ENCODE measurements at places on chromosomes 3 and 15.

GRCh38 chr3:23867400-23867799 is 49.4 kb downstream of the NKIRAS1 start:
- DNase-seq = no peak

GRCh38 chr15:90001683-90002427 is 731 bp downstream of the ZNF710 start:
- DNase-seq = peak; percentile 45

DNA sequence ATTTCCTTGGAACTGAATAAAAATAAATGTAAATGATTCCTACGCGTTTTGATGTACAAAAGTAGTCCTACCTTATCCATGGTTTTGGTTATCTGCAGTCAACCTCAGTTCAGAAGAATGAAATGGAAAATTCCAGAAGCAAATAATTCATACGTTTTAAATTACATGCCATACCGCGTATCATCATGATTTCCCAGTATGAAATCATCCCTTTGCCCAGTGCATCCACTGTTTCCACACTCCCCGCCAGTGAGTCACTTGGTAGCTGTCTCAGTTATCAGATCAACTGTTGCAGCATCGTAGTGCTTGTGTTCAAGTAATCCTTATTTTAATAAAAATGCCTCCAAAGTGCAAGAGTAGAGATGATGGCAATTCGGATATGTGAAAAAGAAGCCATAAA is 9.1 kb upstream of the MFSD1 start:
- no peak for DNase-seq

- DNase-seq = no peak
Observed at GRCh38 chr15:68629519-68630210, 50.9 kb downstream of the CORO2B start.

DNA sequence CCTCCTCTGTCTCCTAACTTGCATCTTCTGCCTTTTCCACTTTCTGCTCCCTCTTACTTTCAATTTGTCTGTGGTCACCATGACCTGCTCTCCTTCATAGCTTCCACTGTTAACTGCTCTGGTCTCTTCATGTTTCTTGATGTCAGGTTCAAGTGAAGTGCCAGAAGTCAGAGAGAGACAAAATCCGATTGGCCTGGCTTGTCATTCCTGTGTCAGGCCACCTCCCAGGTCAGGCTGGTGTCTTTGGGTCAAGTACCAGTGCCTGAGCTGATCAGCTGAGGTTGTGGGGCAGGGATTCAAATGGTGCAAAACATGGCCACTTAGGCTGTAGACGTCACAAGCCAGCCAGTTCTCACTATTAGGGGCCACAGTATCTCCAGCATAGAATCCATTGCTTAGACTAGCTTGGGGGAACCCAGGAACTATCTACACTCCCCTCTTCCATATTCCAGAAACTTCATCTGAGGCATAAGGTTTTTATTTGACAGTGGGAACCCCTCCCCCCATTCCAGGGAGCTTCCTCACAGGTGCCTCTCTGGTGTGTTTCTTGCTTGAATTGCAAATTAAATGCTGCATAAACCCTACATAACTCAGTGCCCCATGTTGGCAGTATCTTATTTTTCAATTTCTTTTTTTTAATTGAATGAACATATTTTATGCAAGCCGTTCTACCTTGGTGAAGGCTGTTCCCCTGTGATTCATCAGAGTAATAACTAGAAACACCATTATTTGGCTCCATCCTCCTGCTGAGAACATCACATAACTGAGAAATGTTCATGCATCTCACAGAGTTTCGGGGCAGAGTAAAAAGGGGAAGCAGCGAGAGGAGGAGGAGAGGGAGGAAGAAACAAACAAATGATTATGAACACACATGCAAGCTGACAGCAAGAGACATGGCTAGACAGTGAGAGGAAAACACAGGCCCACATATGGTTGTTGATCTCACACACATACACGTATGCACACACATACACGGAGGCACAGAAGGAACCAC is 175.8 kb downstream of the TLE3 start:
- DNase-seq = no peak

DNA sequence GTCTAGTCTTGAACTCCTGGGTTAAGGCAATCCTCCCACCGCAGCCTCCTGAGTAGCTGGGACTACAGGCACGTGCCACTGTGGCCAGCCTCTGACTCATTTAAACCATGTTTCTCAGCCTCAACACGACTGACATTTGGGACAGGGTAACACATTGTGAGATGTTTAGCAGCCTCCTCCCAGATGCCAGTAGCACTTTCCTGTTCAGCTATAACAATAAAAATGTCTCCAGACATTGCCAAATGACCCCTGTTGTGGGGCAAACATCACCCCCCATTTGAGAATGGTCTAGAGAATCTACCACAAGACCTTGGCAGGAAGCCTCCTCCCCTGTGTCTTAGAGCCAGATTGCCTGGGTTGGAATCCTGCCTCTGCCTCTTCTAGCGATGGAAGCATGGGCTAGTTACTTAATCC is 8.4 kb downstream of the TMEM40 start:
- DNase-seq = no peak

DNA sequence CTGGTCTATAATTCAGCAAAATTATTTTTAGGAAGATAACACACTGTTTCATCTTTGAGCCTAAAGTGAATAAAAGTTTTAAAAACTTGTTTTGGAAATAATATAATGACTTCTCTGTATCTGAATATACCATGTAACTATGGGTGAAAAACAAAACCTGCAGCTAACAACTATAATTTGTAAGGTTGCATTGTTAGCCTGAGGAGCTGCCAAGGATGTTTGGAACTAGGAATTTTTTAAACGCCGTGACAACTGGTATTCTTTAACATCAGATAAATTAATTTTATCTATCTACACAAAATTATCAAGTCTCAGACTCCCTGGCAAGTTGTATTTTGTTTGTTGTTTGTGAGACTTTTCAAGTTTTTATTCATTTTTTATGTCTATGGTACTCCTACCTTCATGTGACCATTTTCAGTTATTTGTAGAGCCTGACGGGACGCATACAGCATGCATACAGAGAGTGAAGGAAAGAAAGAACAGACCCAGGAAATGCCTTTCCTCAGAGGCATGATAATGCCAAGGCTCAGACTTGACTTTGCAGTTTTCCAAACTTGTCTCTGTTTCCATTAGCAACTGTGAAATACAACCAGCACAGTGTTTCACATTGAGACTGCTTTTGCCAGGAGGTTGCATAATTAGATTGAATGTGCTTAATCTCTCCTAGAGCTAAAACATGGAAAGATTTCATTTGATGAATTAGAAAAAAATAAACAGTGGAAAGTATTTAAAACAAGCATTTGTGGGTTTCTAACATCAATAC is 60.8 kb upstream of the ARHGEF26 start:
- no peak for DNase-seq

- no peak for DNase-seq
Observed at GRCh38 chr3:101243285-101244211, 76.8 kb downstream of the IMPG2 start.

- no peak for DNase-seq
Observed at GRCh38 chr3:171364500-171364899, 95.7 kb downstream of the TNIK start.

- DNase-seq = no peak
Observed at GRCh38 chr3:156551261-156551660, 3.7 kb downstream of the SSR3 start.

GRCh38 chr3:81465510-81466200 is 295.8 kb downstream of the GBE1 start:
- no peak for DNase-seq

GRCh38 chr15:52731004-52731403 is 51.8 kb upstream of the ATOSA start:
- no peak for DNase-seq

GRCh38 chr3:117995842-117996437 is 1038.7 kb downstream of the IGSF11 start:
- no peak for DNase-seq

DNA sequence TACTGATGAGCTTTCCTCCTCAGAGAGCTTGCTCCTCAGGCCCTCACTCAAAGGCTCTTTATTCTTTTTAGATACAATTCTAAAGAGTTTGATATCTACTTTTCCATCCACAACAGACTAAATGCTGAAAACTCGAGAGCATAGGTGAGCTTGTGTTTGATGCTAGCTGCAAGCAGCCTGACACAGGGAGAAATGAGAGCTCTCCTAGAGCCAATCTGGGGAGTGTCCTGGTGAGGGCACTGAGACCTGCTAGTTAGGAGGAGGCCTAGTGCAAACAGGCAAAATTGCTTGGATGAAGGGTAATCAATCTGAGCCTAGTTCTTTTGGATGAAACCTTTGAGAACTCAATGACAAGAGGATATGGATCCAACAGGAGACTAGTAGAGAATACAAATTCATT is 300.8 kb downstream of the ZBTB20 start:
- DNase-seq = no peak

DNA sequence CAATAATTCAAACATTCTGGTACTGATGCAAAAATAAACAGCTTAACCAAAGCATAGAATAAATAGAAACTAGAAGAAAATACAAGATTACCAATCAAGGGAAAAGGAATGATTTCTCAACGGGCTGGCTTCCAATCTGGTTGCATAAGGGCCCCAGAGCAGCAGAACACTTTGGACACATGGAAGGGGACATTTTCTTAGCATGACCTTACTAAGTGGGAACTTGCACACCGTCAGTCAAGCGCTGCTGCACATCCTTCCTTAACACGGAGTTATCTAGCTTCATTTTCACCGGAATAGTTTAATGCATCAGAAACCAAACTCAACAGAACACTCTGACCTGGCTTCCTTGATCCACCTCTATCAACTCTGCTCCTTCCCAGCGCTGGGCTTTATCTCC is 388.5 kb downstream of the VPS13C start:
- DNase-seq = no peak

- DNase-seq = no peak
Observed at GRCh38 chr15:71151081-71151480, 35.8 kb downstream of the THSD4 start.

DNA sequence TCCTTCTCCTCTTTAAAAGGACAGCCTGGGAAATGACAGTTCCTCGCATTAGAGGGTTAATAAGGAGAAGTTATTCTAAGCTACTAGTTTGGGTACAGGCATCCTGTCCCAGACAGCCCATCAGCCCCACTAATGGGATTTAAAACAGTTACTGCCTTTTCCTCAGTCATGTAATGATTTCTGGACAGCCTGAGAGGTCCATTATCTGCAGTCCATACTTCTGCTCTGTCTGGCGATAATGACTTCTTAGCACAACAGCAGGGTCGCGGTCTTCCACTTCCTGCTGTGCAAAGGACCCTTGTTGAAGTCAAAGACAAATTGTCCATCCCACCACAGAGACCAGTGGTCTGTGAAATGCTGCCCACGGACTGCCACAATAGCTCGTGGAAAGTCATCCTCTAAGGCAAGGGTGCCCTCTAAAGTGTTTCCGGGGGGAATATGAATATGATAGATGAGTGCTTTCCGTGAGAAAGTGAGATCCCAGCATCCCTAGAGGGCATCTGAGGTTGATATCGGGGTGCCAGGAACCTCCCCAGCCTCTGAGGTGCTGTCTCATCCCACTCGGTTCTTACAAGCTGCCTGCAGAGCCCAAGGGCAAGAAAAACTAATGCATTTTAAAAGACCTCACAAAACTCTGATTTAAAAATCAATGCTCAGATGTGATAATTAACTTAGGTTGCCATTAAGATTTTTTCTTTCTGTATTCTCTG is 100.7 kb downstream of the SHOX2 start:
- DNase-seq = no peak

- DNase-seq = no peak
Observed at GRCh38 chr15:31371520-31372240, 45.0 kb downstream of the KLF13 start.

DNA sequence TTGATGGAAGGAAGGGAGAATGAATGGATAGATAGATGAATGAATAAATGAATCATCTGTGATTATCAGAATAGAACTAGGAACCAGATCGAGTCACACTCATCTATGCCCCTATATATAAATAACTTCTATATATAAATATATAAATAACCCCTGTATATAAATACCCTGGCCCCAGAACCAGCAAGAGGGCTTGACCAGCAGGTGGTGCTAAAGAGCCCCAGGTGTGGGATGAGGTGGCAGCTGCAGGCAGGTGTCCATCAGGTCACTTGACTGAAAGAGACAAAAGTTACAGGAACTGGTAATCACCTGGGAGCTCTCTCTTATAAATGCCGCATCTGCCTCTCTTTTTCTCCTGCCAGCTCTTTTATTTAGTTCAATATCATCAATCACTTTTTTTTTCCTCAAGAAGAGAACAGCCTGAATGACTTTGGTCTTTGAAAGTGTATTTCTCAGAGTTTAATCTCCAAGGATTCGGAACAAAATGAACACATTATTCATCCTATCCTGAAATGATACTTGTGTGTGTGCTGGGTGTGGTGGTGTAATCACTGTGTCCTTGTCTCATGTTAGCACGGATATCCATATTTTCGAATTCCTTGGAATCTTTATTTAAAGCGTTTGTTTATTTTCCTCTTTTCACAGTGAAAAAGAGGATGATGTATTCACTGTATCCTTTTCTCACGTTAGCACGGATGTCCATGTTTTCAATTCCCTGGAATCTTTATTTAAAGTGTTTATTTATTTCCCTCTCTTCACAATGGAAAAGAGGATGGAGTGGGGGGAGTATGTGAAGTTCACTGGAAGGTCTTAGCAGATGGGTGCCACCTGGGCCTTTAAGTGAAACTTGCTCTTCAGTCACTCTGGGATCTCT is 35.4 kb upstream of the ATG7 start:
- peak; percentile 59 for DNase-seq

DNA sequence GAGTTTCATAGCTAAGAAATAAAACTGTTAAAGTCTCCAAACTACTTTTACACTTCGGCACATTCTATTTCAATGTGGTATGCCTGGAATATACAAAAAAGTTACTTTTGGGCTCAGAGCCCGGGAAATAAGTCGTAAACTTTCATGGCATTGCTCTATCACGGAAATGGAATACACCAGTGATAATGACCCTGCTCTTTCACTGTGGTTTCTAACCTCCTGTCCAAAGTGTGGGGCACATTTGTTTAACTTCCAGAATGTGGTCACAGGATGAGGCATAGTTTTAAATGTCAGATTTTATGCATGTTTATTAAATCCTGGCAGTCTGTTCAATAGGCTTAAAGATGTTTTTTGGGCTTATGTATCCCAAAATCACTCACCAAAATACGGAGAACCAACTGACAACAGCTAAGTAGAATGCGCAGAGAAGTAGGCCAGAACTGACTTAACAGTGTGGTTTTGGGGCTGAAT is 5.1 kb downstream of the CXCR6 start:
- no peak for DNase-seq

DNA sequence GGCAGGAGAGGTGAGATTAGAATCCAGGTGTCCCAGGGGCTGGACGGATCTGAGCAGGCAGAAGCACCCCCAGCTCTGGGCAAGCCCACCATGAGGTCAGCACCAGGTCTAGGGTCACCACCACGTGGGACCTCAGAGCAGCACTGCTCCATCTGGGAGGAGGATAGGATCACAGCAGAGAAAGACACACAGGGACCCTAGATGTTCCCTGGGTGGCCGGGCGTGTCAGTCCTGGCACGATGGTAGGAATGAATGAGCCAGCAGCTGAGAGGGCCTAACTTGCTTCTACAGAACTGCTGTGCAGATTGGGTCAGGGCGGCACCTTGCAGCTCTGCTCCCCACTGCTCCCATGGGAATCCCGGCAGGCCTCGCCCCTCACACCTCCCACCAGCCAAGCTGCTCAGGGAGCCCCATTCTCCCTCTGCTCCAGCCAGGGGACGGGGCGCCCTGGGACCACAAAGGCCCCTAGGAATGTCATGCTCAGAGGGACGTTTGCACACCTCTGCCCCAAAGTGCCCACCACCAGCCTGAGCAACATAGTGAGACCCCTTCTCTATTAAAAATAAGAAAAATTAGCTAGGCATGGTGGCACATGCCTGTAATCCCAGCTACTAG is 66.3 kb downstream of the ZNF445 start:
- DNase-seq = no peak

Data from activated CD4-positive, alpha-beta T cell treated with anti-CD3 and anti-CD28 coated beads for 1 hour (primary cell).